ENCODE measurements at places on chromosomes 5 and 9. TPM values are rescaled to one million over a fixed set of nuclear protein-coding genes. Genes with fewer than 3 reads are reported as not detected.

GRCh38 chr9:127162864-127163365, 40.5 kb upstream of the ANGPTL2 start:
- no peak for DNase-seq

- DNase-seq = no peak
These were observed 417.7 kb upstream of the KLF4 start for GRCh38 chr9:107907255-107907654.

DNA sequence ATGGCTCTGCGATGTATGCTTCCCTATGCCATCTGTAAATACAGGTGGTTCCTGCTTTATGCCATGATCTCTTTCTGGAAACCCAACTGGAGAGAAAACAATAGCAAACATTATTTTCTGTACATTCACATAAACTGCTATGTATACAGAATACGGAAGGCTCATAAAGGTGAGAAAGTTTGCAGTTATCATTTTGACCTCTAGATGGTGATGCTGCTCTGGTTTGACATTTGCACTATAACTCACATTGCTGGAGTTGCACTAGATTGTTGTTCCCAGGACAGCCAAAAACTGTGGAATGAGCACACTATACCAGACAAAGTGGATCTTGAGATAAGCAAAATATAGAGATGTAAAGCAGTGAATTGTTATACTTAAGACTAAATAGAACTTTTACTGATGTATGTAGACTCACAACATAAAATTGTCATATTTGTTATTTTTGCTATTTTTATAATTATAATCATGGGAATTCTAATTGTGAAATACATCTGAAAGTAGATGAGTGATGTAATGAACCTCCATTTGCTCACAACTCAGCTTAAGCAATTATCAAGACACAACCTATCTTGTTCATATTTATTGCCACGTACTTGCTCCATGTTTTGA, 246.5 kb downstream of the PTPRD start:
- DNase-seq = peak; percentile 0

GRCh38 chr9:36045610-36046009, 8.9 kb downstream of the RECK start:
- no peak for DNase-seq

- DNase-seq = no peak
These were observed 9.1 kb upstream of the TRIO start for GRCh38 chr5:14134083-14134482.

DNA sequence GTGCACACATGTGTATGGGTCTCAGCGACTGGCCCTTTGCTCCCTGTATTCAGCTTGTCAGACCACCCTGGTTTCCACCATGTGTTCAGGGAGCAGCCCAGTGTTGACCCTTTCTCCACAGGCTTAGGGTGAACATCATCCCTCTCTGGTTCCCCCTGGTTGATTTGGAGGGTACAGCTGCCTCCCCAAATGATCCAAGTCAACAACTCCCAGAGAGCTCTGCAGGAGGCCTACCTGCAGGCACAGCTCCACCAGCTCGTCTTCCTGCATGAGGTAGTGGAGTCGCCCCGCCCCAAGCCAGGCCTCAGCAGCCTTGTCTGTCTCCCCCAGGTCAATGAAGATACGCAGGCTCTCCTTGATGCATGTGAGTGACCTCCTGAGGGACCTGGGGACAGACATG, 50.5 kb downstream of the SH3TC2 start:
- DNase-seq = no peak

DNA sequence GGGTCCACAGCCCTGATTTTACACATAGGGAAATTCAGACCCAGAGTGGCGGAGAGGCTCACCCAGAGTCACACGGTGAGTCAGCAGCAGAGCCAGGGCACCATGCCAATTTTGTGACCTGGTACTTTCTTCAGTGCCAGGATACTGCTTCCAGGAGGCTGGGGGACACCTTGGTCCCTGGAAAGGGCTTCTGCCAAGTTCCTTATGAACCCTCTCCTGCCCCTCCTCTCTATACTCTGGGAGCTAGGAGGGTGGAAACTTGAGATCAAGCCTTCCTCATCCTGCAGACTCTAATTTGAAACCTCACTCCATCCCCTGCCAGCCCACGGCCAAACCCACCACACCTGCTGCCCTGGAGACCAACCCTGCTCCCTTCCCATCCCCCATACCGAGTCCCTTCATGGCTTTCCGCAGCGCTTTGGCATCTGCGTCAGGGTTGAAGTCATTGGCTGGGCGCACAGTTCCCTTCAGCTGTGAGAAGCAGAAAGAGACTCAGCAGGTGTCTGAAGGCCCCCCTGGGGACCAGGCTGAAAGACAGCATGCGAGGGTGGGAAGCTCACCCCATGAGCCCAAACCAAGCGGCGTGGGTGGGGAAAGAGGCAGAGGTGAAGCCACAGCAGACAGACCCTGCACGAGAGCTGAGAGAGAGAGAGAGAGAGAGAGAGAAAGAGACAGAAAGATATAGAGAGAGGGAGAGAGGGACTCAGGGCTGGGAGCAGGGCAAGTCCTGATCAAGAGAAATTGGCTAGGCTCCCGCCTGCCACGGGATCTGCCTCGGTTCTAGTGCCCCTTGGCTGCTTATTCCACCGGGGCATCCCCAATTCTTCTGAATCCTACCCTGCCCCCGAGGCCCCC, 33.5 kb downstream of the ANXA6 start:
- peak; percentile 14 for DNase-seq

- DNase-seq = no peak
These were observed 2.5 kb downstream of the PDCD1LG2 start for GRCh38 chr9:5512658-5513452.

GRCh38 chr5:131541071-131541470, 94.0 kb downstream of the RAPGEF6 start:
- no peak for DNase-seq

DNA sequence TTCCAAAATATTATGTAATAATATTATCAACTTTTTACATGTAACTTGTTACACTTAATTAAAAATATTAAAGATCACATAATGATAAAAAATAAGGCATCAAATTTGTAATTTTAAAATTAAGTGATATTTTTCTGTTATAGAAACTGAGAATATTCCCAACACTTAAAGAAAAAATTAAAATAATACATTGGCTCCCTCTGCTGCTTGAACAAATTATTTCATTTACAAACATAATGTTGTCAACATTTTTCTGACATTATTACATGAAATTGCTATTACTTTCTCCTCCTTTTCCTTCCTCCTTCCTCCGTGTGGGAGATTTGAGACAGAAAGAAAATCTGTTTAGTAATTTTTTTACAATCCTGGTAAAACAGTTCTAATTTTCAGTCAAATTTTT, 42.3 kb downstream of the RNF180 start:
- DNase-seq = peak; percentile 3

DNA sequence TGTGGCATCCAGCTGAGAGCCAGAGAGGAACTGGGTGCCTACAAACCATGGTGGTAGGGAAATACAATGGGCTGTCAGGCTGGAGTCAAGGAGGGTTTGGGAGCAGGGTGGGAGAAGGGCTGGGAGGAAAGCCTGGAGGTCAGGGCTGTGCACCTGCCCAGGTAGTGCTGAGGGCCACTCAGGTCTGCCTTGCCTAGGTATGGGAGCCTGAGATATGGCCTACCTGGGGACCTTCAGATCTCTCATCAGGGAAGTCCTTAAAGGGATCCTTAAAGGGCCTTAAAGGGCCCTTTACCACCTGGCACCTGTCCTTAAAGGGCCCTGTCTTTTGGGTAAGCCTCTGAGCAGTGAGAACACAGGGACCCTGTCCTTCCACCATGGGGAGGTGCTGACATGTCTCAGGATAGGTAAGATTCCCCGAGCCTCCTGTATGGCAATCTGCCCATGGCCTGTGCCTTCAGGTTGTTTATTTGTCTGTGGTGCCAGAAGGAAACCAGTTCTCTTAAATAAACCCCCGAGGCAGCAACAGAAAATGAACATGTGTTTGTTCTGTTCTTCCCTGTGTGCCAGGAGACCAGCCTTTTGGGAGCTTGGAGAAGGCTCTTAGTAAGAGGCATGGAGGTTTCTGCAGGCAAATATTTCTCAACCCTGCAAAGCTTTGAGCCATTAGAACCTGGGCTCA, 23.3 kb downstream of the SLC25A48 start:
- DNase-seq = no peak

- DNase-seq = no peak
These were observed 3.4 kb upstream of the MYORG start for GRCh38 chr9:34380034-34380510.

GRCh38 chr5:5179597-5179996, 39.5 kb downstream of the ADAMTS16 start:
- no peak for DNase-seq

- DNase-seq = no peak
These were observed 18.5 kb downstream of the STC2 start for GRCh38 chr5:173309731-173310130.

- DNase-seq = no peak
These were observed 844.1 kb downstream of the CDH18 start for GRCh38 chr5:19143935-19144334.

DNA sequence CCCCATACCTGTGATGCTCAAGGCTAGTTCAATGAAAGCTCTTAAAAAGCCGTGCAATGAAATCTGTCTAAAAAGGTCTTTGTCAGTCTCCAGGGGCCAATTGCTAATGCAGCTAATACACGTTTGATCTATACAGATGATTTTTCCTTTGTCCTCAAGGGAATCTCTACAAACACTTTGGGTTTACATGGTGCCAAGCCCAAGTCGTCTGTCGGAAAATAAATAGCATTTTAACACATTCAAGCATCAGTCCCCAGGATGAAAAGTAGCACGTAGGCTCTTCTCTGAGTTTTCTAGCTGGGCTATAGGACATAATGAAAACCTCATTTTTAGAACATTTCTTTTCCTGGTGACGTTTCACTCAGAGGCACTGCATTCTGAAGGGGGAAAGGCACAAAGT, 477.4 kb upstream of the WWC1 start:
- DNase-seq = no peak

- DNase-seq = no peak
These were observed 176.6 kb downstream of the CACNA1B start for GRCh38 chr9:138053996-138054752.

DNA sequence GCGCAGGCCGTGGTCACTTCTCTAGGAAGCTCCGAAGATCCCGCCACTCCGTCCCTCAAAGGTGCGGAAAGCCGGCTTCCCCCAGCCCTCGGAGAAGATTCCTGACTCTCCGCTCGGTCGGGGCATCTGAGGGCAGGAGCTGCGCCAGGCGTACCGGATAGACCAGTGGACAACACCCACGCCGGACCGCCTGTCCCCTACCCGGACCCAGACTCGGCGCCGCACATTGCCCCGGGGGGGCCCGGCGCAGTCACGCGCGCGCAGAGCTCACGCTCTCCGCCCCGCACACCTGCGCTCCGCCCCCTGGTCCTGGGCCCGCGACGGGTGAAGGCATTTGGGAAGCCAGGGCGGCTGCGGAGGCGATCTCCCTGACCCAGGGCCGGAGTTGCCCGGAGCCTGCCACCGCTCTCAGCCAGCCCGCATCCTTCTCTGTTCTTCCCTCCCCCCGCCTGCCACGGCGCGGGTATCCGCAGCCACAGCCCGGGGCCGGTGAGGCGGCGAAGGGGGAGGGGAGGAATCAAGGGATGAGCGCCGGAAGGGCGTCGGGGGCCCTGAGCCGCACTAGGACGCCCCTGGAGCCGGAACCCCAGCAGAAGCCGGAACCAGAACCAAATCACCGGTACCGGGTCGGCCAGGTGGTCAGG, 448 bp downstream of the RELL2 start:
- DNase-seq = no peak

DNA sequence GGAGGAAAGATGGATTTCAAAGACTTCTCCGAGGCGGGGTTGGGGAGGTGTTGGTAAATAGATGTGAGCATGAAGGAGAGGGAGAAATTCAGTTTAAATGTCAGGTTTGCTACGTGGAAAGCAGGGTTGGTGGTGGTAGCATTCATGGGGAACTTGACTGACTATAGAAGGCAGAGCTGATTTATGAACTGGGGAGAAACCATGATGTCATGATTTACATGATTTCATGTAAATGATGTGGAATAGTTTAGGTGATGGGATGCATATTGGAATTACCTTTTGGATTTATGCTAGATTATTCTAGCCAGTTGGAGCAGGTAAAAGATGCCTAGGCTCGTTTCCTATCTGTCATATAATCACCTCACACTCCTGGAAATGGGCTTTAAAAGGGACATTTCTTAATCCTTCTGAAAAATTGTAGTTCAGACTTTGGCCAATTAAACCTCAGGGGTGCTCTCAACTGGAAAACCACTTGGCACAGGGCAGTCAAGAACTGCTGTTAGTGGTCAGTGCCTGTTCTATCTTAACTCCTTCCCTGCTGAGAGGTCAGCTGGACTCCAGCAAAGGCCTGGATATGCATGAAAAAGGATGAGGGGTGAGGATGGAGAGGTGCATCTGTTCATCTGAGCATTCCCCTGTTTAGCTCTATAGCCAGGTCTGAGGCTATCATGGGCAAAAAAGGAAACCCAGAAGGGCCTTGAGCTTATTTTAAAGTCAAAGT, 50.1 kb upstream of the BASP1 start:
- DNase-seq = peak; percentile 64

GRCh38 chr5:139960723-139961383, 82.2 kb downstream of the NRG2 start:
- no peak for DNase-seq

GRCh38 chr5:155402927-155403640, 389.5 kb downstream of the KIF4B start:
- DNase-seq = no peak

GRCh38 chr9:38125889-38126288, 56.9 kb upstream of the SHB start:
- no peak for DNase-seq

- no peak for DNase-seq
These were observed 145.7 kb upstream of the GNA14 start for GRCh38 chr9:77793849-77794248.

C7 gene
- total RNA-seq = not detected

SPATA31A3 gene
- not detected for total RNA-seq

BTNL3 gene
- total RNA-seq = not detected

CCNI2 gene
- 0.24 TPM for total RNA-seq

VAV2 gene
- 41.6 TPM for total RNA-seq

SLCO6A1 gene
- total RNA-seq = not detected

PCDHGB2 gene
- 1.4 TPM for total RNA-seq

LCP2 gene
- total RNA-seq = 0.09 TPM

TICAM2 gene
- total RNA-seq = 6.8 TPM

FEM1C gene
- total RNA-seq = 20.6 TPM

Measured in astrocyte (in vitro differentiated cells and primary cell).